GM20000 (cell line): ENCODE measurements at places on chromosomes 6 and 20.
A peak's percentile ranks its signal among the peaks of the same experiment; 100 is the strongest.

DNA sequence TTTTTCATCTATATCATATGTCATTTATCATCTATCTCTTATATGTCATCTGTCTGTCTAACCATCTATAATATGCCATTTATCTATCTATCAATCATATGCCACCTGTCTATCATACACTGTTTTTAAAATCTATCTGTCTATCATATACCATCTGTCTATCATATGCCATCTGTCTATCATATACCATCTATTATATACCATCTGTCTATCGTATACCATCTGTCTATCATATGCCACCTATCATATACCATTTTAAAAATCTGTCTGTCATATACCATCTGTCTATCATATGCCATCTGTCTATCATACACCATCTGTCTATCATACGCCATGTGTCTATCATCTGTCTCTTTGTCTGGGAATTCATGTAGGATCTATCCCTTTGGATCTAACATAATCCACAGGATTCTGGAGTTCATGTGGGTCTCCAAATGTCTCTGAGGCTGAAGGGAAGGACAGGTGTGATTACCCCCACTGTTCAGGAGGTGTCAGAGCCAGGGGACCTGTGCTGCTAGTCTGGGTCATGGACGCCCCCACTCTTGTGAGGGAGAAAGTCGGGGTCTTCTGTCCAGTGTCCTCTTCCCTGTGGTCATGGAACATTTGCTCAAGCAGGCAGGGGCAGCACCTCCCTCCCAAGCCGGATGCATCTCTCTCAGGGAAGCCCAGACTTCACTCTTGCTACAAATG lies 36.9 kb upstream of the FRMD1 start:
- DNase-seq: no peak

GRCh38 chr6:26537846-26538571 lies at the start of gene HMGN4:
Gene HMGN4 (plus strand): TSS chr6:26538366. CDS start chr6:26545207, 6,841 bp downstream.
- peak; percentile 75 for DNase-seq

DNA sequence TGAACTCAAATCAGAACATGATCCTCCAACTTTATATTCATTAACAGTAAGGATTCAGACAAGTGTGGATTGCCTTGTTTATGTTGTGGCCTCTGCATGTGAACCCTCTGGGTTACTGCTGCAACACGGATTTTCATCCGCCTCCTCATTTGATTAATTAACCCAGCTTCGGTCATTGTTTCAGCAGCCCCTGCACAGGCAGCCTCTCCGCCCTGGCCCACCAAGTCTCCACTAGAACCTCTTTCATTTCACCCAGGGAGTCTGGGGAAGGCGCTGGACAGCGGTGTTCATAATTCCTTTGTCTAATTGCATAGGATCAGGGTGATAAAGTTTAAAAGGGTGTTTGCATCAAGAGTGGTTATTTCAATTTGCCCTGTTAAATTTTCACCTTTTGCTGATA lies 15.7 kb downstream of the NKX2-2 start:
- DNase-seq: no peak

DNA sequence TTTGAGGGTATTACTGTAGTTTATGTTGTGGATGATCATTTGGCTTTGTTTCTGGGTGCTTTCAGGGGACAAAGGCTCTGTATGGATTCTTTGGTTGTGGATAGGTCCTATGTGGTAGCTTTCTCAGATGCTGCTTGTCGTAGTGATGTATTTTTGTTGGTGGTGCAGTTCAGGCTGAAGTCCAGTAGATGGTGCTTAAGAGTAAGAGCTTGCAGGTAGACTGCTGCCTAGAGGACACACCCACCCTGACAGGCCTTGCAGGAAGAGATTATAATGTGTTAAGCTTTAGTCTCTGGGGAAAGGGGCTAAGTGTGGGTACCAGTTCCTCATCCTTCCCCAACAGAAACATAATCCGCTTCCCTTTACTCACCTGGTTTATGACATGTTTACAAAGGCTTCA lies 62.6 kb upstream of the ADGRB3 start:
- peak; percentile 45 for DNase-seq

DNA sequence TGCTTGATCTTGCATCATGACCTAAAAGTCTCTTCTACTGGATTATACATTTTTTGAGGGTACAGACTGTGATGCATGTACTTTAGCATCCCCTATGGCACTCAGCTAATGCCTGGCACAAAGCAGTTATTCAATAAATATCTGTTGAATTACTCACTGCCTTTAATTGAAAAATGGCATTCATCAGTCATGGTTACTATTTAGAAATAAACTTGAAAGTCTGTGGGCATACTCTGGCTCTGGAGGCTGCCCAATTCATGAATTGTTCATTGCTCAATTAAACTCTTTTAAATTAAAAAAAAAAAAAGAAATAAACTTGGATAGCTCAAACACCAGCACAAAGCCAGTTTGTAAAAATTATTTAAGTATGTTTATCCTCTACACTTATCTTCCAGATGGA lies 40.0 kb downstream of the HEBP2 start:
- no peak for DNase-seq

DNA sequence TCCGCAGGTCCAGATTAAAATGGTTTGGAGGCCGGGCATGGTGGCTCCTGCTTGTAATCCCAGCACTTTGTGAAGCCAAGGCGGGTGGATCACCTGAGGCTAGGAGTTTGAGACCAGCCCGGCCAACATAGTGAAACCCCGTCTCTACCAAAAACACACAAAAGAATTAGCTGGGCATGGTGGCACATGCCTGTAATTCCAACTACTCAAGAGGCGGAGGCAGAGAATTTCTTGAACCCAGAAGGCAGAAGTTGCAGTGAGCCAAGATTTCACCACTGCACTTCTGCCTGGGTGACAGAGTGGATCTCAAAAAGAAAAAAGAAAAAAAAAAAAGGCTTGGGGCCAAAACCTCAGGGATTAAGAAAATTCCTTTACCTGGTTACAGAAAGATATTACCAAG lies 30.5 kb downstream of the C6orf15 start:
- DNase-seq: no peak

DNA sequence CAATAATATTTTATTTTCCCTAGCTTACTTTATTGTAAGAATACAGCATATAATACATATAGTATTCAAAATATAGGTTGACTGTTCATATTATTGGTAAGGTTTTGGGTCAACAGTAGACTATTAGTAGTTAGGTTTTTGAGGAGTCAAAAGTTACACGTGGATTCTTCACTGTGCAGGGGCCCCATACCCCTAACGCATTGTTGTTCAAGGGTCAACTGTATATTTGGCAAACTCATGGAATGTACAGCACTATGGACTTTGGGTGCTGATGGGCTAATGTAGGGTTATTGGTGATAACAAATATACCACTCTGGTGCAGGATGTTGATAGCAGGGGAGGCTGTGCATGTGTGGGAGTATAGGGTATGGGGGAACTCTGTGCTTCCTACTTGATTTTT lies 397.2 kb downstream of the BCKDHB start:
- DNase-seq: no peak

- DNase-seq: no peak
Observed at GRCh38 chr6:7173843-7174503, 66.2 kb downstream of the RREB1 start.

DNA sequence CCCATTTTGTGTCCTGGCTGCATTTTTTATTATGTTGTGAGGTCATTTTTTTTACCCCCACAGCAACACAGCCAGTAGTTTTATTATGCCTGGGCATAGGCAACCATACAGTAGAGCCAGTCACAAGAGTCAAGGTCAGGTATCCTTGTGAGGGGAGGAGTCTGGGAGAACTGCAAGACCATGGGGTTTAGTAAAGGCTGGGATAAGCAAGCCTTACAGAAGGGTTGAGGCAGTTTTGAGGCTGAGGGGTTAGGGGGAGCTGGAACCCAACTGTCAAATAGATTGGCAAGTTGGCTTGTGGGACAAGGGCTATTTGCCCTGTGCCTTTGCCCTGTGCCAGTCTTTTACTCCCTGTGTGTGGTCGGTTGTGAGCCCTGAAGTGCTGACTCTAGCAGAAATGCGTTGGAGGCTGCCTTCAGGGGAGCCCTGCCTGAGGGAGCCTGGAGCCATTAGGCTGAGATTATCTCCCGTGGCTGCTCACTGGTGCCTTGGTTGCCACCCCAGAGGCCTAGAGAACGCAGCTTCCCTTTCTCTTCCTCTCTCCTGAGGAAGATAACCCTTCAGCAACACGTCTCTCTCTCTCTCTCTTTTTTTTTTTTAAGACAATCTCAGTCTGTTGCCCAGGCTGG lies 31.1 kb downstream of the RALY start:
- no peak for DNase-seq

GRCh38 chr6:158970640-158971275 lies 29.2 kb downstream of the RSPH3 start:
- DNase-seq: no peak

DNA sequence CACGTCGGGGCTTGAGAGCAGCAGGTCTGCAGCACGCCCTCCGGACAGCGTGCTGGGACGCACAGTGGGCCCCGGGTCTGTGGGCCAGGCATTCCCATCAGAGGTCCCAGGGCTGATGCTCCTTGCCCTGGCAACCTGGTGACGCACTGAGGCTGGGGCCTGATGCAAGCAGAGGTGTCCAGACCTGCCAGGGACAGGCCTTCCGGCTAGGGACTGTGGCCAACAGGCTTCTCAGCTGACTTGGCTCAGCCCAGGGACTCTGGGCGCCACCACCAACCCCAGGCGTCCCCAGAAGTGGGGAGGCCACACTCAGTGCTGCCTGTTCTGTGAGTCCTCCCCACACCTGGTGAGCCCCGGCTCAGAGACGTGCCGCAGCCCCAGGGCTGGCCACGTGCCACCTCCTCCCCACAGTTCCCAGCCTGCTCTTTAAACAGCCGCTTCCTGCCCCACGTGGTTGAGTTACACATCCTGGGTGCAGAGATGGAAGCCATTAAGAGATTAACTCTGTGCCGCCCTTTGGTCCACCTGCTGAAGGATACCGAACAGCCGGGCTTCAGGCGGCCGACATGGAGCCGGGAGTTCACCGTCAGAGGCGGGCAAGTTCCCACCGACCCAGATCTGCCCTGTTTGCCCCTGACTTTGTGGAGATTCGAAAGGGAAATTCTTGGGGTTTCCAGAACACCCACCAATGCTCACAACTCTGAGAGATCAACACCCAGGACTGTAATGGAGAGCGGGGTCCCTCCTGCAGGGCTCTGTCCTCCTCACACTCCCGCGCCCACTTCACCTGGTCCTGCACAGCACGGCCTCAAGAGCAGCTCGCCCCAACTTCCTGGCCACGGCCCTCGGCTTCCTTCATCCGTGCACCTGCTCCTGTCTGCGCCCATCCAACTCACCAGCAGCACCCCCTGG lies 37.6 kb upstream of the ZBP1 start:
- no peak for DNase-seq

DNA sequence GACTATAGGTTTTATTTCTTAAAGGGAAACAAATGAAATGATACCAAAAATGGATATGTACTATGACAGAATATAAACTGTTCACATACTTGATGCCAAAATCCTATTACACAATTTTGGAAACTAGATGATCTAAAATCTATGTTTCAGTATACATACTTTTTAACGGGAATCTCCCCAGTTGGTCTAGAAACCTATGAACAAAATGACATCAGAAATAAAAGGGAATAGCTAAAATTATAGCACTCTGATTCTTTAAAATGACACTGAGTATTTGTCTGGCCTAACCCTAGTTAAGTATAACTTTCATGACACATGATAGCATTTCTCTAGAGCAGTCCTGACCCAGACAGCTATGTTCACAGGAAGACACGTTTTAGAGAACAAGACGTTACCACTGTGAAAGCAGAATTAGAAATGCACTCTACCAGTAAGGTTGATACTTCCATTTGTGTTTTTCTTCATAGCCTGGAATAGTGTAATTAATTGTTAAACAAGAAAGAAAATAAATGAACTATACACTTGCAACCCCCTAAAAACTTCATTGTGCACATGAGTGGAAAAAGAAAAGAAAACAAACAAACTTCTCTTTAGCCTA lies 3.3 kb downstream of the OSER1 start:
- no peak for DNase-seq
